ENCODE measurements at places on chromosomes 1 and 21. TPM values are rescaled to one million over a fixed set of nuclear protein-coding genes. Genes with fewer than 3 reads are reported as not detected.

FCN3 gene
- polyA plus RNA-seq = 127 TPM

S100A8 gene
- 40.4 TPM for polyA plus RNA-seq

TAL1 gene
- polyA plus RNA-seq = 0.79 TPM

- no peak for DNase-seq
Measured at GRCh38 chr1:184555665-184556641, 169.1 kb downstream of the C1orf21 start.

DNA sequence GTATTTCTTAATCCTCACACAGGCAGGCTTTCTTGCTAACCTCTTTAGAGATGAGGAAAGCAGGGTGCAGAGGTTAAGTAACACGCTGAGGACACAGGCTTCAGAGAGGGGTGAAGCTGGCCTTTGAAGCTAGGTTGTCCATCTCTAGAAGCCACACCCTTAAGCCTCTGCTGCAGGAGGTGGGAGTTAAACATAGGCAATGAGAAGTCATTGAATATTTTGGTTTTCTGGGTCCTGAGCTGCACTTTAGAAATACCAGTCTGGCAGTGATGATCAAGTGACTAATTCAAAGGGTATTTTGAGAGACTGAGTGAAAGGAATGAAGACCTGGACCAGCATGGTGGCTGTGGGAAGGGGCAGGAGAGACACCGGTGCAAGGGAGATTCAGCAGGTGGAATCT is 9.9 kb downstream of the KCNJ15 start:
- no peak for DNase-seq

DNA sequence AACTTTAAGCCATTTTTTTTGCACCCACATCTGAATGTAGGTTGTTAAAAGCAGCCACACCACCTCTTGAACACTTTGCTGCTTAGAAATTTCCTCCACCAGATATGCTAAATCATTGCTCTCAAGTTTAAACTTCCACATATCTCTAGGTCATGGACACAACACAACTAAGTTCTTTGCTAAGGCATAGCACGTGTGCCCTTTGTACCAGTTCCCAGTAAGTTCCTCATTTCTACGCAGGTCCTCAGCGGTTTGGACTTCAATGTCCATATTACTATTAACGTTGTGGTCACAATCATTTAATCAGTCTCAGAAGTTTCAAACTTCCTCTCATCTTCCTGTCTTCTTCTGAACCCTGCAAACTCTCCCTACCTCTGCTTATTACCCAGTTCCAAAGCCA is 661.6 kb upstream of the PKN2 start:
- DNase-seq = no peak

GRCh38 chr1:193634470-193634869 is 448.1 kb upstream of the B3GALT2 start:
- no peak for DNase-seq

DNA sequence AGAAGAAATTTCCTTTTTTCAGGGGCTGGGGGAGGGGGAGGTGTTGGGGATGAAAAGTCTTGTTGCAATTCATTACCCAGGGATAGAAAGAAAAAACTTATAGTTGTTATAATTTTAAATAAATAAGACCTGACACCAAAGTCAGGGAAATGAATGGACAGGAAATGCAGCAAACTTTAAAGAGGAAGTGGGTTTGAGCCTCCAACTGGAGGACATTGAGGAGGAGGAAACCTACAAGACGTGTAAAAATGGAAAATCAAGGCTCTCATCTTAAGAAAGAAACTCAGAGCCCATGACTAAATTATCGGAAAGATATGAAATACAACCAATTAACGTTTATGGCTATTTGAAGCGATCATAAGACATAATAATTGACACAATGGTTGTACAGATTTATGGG is 54.4 kb downstream of the NIBAN1 start:
- no peak for DNase-seq

GRCh38 chr1:85321237-85321964 is 45.0 kb upstream of the BCL10 start:
- no peak for DNase-seq

CYP4X1 gene
- 2.6 TPM for polyA plus RNA-seq

- no peak for DNase-seq
Measured at GRCh38 chr1:243390162-243390791, 134.4 kb downstream of the SDCCAG8 start.

DNA sequence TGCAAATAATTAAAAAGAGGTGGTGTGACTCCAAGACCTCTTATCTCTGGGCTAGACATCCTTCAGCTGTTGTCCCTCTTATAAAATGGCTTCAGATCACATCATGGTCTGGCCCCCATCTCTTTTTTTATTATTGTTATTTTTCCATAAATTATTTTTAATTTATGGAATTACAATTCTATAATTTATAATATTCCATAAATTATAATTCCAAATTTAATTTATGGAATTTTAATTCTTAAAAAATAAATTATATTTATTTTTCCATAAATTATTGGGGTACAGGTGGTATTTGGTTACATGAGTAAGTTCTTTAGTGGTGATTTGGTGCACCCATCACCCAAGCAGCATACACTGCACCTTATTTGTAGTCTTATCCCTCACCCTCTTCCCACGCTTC is 65.9 kb upstream of the GJA5 start:
- no peak for DNase-seq

DNA sequence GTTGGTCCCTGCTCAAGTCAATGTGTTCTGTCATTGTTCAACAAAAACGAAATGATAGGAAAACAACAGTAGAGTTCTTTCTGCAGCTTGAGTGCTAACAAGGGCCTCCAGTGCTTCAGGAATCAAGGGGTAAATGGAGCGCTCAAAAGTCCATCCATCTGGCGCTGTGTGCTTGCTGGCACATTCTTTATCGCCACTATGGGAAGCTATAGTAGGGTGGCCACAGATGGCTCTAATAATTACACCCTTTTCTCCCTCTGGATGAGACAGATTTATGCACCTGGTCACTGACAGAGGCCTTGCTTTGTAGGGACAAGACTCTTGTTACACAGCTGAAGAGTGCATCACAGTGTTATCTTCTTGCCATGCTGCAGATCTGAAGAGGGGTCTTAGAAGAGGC is 136.0 kb downstream of the GDAP2 start:
- DNase-seq = no peak

GRCh38 chr1:111628153-111628552 is 8.6 kb downstream of the RAP1A start:
- DNase-seq = no peak

DNA sequence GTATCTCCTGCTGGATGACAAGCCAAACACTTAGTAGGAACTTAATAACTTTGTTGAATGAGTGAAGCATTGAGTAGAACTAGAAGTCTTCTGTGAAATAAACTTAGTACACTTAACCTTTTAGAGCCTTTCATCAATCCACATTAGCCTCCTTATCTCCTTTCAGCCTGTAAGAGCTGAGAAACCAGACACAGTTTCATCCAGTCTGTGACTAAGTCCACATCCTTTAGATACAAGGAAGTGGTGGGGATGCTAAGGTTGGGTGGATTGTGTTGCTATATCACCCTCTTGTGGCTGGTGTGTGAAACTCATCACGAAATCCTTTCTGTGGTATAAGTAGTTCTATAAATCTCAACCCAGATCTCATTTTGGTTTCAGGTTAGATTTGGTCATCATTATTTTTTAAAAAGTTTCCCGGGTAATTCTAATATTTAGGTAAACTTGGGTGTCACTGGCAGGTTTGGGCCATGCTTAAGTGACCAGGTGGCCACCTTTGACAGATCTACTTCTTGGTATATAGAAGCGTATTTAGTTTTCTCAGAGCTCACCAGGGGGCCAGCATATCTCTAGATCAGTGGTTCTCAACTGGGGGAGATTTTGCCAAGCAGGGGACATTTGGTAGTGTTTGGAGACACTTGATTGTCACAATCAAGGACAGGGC is 27.8 kb upstream of the CD84 start:
- DNase-seq = peak; percentile 42

DNA sequence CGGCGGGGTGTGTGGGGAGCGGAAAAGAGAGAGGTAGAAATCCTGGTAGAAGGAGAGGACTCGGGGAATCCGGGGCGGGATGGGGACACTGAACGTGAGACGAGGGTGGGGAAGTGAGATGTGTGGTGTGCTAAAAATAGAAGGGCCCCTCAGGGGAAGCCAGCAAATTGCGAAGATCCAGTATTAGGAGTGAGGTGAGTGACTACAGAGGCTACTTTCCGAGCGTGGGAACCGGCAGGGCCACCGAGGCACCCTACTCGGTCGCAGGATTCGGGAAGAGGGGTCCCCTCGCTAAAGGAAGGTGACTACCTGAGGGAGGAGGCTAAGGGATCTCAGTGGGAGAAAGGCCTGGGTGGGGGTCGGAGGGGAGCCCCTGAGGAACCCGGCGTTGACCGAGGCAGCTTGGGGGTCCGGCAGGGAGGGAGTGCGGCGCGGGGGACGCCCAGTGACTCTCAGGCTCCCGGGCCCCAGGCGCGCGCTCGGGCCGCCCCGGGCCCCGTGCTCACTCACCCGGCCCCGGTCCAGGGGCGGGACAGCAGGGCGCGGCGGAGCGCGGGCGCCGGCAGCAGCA is 318 bp downstream of the ALDH4A1 start:
- DNase-seq = no peak

DNA sequence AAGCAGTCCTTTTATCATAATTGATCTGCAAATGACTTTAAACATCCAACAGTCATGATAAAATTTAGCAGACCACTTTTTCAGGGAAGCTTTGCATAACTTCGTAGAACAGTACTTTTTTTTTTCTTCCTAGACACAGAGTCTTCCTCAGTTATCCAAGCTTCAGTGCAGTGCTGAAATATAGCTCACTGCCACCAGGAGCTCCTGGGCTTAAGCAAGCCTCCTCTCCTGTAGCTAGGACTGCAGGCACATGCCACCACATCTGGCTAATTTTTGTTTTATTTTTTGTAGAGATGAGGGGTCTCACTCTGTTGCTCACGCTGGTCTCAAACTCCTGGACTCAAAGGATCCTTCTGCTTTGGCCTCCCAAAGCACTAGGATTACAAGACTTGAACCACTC is 3.8 kb downstream of the F13B start:
- no peak for DNase-seq

- DNase-seq = no peak
Measured at GRCh38 chr1:18927082-18927653, 24.8 kb upstream of the ALDH4A1 start.

DNA sequence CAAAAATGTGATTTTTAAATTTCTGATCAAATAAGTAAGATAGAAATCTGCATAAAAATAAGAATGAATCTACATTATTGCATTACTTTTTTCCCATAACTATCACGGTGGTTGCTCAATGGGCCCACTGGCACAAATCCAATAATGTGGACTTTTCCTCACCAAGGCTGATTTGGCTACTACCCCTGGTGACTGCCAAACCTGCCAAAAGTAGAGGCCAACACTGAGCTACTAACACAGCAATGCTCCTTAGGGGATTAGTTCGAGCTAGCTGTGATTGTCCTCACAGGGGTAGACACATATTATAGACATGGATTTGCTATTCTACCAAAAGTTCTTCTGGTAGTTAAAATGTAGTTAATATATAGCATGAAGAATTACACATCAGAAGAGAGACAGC is 107.7 kb upstream of the ZNHIT6 start:
- DNase-seq = no peak

- DNase-seq = no peak
Measured at GRCh38 chr1:49163031-49163430, 386.3 kb upstream of the BEND5 start.

DNA sequence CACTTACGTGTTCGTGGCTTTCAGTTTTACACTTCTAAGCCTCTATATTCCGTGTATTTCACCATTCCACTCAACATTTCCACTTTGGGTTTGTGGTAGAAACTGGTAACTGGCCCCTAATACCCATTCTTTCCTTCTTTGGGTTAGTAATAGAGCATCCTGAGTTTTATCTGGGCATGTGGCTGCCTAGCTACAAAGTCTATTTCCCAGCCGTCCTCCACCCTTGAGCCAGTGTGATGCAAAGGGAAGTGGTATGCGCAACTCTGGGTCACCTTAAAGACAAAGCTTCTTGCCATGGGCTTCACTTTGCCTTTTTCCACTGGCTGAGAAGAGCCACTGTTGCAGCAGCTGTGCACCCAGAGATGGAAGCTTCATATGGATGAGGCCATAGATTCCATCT is 73.9 kb downstream of the LAMC2 start:
- DNase-seq = no peak

DNA sequence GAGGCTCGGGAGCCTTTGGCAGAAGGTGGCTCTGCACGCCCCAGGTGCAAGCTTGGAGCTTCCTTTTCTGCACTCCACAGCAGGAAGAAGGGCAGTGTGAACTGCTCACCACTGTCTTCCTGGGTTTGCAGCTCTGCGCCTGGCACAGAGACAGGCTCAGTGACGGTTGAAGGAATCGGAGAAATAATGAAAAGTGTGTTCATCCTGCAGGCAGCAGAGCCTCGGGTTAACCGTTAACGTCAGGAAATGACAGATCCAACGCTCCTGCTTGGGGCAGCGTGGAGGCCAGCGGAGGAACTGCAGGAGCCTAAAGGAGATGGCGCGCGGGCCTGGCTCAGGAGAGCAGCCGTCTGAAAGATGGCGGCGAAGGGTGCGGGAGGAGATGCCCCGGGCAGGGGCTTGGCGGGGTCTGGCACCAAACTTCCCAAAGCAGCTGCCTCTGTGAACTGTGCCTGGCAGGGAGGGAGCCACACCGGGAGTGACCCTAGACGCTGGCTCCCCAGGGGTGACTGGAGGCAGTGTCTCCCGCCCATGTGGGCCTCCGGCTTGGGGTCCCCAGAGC is 10.9 kb upstream of the SAMD11 start:
- no peak for DNase-seq

MMP23B gene
- polyA plus RNA-seq = 0.92 TPM

- DNase-seq = no peak
Measured at GRCh38 chr1:203475012-203475981, at the start of gene PRELP. Gene PRELP (plus strand): TSS chr1:203475806. CDS start chr1:203483185, 7,379 bp downstream.

LRRC39 gene
- 0.12 TPM for polyA plus RNA-seq

DNA sequence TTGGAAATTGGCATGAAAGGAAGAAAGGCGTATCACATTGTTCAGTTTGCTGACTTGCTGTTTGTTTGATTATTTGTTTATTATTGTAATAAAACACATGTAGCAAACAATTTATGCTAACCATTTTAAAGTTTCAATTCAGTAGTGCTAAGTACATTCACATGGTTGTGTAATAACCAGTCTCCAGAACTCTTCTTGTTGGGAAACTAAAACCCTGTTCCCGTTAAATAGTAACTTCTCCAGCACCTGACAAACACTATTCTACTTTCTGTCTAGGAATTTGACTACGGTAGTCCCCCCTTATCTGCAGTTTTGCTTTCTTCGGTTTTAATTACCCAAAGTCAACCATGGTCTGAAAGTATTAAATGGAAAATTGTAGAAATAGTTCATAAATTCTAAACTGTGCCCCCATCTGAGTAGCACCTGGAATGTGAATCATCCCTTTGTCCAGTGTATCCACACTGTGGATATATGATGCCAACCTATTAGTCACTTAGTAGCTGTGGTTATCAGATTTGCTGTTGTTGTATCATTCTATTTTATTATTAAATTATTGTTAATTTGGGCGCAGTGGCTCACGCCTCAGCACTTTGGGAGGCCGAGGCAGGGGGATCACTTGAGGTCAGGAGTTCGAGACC is 5.5 kb downstream of the MORC3 start:
- no peak for DNase-seq

KCND3 gene
- polyA plus RNA-seq = 7.6 TPM

DNA sequence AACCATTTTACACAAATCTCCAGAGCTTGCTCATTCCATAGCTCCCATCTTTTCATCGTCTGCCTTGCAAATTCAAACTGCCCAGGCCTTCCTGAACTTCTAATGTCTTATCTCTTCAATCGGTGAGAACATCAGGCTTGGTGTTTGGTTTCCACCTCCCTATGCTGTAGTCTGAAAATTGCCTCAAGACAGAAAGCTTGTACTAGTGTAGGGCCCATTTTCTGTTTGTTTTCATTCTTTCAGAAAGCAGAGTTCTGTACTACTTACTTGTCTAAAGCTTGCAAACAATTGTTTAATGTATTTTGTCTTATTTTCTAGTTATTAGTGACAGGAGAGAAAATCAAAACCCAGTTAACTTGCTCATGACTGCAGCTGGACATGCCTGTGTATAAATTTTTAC is 16.8 kb downstream of the HOOK1 start:
- DNase-seq = no peak

SYPL2 gene
- 4.7 TPM for polyA plus RNA-seq
